ENCODE measurements at places on chromosomes 13 and 19.
A peak's percentile ranks its signal among the peaks of the same experiment; 100 is the strongest.

- no peak for DNase-seq
These were observed 34.0 kb downstream of the GARRE1 start for GRCh38 chr19:34288381-34288780.

- DNase-seq: no peak
These were observed 151.7 kb downstream of the DCLK1 start for GRCh38 chr13:35979361-35979951.

- no peak for DNase-seq
These were observed 18.8 kb upstream of the GAS6 start for GRCh38 chr13:113882716-113883115.

DNA sequence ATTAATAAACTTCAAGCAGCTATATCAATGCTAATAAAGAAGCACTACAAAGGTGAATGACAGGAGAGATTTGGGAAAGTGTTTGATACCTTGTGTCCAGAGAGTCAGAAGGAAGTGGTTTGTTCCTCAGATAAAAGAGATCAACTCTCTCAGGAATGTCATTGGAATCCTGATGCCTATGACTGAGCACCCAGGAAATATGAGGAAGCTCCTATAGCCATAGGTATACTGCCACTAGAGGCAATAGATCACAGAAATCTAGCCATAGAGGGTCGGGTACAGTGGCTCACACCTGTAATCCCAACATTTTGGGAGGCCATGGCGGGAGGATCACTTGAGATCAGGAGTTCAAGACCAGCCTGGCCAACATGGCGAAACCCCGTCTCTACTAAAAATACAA is 612.6 kb downstream of the DACH1 start:
- no peak for DNase-seq

DNA sequence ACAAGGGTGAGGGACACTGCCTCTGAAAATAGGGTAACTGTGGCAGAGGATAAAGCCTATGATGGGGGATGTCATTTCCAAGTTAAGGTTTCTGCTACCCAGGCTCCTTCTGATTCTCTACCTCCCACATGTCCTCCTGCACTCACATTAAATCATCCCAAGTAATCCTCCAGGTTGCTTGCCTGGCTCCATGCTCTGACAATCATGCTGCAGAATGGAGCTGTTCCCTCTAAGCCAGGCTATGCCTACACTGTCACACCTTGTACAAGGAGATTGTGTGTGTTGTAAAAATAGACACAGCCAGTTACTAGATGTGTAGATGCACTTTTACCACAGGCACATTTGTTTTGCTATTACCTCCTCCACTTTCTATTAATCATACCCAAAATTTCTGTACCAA is 8.0 kb downstream of the ZNF416 start:
- DNase-seq: no peak

DNA sequence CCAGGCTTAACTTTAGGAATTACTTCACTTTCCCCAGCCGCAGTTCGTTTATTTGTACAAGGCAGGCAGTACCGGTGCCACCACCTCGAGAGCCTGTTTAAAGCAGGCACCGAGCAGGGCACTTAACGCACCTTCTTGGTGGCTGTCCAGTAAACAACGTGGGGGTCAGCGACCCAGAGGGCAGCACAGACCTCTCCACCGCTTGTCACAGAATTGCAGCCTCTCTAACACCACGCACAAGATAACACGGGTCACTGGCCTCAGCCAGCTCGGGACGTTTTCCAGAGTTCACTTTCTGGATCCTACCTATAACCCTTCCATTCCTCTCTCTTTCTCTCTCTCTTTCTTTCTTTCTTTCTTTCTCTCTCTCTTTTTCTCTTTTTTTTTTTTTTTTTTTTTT is 16.8 kb upstream of the ELAVL1 start:
- DNase-seq: no peak

GRCh38 chr13:75760131-75761021 is 124.2 kb downstream of the LMO7 start:
- peak; percentile 32 for DNase-seq

- no peak for DNase-seq
These were observed 5.5 kb upstream of the CYP4F3 start for GRCh38 chr19:15635016-15635805.

- DNase-seq: no peak
These were observed 85.0 kb downstream of the TSHZ3 start for GRCh38 chr19:31264041-31264778.

GRCh38 chr13:79456656-79457365 is 24.1 kb upstream of the NDFIP2 start:
- no peak for DNase-seq

- no peak for DNase-seq
These were observed 104.0 kb upstream of the GPR12 start for GRCh38 chr13:26864576-26864975.

DNA sequence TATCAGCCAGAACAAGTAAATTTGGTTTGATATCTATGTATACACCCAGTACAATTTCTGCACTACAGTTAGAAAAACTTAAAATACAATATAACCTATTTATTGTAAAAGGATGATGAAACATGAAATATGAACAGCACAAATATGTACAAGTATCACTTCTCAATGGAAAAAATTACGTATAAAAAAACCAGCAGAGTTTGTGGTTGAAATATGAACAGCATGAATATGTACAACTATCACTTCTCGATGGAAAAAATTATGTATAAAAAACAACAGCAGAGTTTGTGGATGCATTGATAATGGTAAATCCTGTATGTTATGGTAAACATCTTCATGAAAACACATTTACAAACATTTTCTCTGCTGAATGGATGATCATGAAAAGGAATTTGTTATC is 32.4 kb upstream of the CEACAM21 start:
- no peak for DNase-seq

DNA sequence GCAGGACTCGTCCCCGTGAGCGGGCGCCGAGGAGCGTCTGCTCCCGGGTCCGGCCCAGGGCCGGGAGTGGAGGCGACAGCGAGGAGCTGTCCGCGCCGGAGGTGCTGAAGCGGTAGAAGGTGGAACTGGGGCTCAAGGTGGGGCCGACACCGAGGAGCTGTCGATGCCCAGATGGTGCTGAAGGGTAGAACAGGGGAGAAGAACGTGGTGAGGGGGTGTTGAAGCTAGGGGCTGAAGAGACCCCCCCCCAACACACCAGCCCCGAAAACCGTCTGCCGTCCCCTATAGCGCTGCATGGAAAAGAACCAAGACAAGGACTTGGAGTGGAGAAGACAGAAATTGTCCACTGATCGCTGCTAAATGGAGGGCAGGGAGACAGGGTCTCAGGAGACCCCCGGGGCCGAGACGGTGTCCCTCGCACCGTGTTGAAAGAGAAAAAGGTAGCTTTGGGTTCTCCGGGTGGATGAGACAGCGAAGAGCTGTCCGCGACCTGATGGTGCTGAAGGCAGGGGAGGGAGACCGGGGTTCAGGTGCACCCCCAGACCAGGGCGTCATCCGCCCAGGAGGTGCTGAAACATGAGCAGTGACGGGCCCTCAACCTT is 7.1 kb upstream of the PDE4C start:
- peak; percentile 85 for DNase-seq

DNA sequence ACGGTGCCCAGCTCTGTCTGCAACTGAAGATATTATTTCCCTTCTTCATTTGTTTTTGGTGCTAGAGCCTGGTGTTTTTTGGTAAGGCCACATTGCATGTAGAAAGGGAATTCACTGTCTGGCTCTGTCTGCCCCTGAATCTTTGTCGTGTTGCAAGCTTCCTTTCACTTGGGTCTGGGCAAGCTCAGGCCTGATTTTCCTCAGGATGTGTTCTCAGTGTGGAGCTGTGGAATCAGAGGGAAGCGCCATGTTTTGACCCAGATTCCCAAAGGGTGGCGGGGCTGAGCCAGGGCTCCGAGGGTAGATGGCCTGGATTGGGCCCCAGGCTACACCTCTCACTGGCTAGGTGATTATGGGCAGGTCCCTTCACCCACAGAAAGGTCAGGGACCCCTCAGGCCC is 8.6 kb downstream of the PRKCSH start:
- DNase-seq: no peak

DNA sequence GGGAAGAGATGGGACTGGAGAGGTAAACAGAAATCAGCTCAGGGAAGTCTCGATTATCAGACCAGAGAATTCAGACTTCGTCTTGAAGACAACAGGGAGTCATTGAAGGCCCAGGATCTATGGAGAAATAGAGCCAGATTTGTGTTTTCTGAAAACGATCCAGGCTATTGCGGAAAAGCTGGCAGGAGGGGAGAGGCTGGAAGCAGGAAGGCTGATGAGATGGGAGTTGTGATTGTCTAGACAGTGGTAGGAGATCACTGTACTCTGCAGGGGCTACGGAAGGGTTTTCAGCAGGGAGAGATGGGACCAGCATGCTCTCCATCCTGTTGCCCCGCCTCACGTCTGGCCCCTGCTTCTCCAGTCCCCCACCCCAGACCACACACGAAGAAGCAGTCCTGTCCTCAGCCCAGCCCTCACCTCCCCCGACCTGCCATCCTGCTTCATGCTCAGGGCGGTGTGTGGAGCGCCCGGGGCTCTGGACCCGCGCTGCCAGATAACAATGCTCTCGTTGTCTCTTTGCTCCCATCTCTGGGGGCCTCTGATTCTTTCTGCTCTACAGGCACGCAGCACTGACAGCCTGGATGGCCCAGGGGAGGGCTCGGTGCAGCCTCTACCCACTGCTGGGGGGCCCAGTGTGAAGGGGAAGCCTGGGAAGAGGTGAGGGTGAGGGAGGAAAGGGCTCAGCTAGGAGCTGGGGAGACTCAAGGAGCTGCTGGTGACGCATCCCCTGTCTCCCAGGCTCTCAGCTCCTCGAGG is 1.9 kb downstream of the ARHGAP33 start:
- DNase-seq: no peak

DNA sequence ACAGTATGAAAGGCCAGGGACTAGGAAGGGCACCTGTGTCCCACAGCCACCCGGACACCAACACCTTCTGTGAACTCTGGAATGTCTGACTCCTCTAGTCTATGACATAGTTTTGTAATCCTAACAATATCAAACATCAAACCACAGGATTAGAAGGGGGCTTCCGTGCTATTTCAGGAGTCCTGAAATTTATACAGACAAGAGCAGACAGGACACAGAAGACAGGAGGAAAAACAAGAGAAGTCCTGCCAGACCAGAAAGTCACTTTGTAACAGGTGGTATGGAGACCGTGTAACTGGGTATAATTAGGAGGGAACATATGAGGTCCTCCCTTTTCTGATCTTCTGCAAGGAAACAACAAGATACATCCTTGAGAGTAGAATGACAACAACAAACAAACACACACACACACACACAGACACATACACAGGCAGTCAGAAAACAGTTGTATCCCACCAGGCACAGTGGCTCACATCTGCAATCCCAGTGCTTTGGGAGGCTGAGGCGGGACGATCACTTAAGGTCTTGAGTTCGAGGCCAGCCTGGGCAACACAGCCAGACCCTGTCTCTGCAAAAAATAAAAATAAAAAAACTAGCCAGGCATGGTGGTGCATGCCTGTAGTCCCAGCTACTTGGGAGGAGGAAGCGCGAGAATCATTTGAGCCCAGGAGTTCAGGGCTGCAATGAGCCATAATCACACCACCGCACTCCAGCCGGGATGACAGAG is 13.1 kb downstream of the INSR start:
- DNase-seq: no peak

GRCh38 chr19:40400559-40400958 is 10.6 kb upstream of the HIPK4 start:
- DNase-seq: no peak

GRCh38 chr13:107324416-107325204 is 756.7 kb upstream of the ARGLU1 start:
- DNase-seq: no peak

- DNase-seq: no peak
These were observed 238.3 kb downstream of the COG6 start for GRCh38 chr13:39893808-39894207.

- no peak for DNase-seq
These were observed 58.8 kb downstream of the TNFRSF19 start for GRCh38 chr13:23628765-23629565.

DNA sequence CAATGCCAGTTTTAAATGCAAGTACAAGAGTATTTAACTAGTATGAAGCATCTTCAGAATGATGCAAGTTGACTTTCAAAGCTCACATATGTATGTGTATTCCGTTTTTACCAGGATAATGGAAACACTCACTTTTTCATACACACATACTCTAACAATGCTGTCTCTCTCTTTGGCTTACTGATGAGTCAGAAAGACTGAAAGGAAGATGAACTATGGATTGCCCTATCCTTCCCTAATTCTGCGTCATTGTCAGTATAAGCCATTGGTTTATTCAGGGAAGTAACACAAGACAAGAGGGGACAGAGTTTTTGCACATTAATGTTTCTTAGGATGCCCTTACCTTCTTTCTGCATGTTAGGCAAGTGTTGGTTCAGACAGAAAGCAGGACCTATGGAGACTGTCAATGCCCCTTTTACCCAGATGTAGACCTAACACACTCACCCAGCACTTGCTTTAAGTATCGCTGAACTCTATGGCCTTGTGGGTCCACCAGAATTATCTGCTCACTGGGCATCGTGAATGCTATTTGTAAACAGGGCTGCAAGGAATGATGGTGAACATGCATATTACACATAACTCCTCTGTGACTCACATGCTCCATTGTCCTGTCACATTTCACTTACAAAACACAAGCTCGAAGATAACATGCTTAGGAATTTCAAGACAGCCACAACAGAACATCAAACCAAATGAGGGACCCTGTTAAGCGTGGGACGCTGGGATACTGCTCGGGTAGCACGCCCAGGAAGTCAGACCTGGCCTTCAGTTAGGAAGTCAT is 10.0 kb upstream of the OXGR1 start:
- no peak for DNase-seq

- no peak for DNase-seq
These were observed 2299.5 kb downstream of the PCDH9 start for GRCh38 chr13:64930636-64931035.

GRCh38 chr13:33179463-33179862 is 106.1 kb downstream of the STARD13 start:
- no peak for DNase-seq

- DNase-seq: no peak
These were observed 3.4 kb upstream of the POLD1 start for GRCh38 chr19:50380751-50381151.

GRCh38 chr13:105982219-105982930 is 553.1 kb downstream of the EFNB2 start:
- no peak for DNase-seq

DNA sequence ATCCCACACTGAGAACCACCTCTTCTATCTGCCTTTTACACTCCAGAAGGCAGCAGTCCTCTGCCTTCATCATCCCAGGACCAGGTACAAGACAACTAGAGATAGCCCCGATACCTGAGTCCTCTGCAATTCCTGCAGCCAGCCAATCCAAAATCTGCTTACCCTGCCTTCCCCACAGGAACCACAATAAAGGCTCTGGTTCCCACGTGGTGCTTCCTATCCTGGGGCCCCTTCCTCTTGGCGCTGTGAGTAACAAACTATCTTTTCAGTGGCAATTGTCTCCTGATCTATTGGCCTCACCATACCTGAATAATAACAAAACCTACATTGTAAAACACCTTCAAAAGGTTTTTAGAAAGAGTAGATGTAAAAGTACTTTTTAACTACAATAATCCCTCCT is 63.1 kb downstream of the ZDHHC20 start:
- DNase-seq: no peak

- DNase-seq: no peak
These were observed 200.1 kb downstream of the MZT1 start for GRCh38 chr13:72527333-72527732.

- DNase-seq: no peak
These were observed 488.8 kb downstream of the KCTD12 start for GRCh38 chr13:76397413-76397812.

- no peak for DNase-seq
These were observed 6.2 kb downstream of the ACOD1 start for GRCh38 chr13:76954538-76954937.

All from germinal center (tissue), 1 donor.